ENCODE measurements at places on chromosomes 7 and 10. TPM values are rescaled to one million over a fixed set of nuclear protein-coding genes. Genes with fewer than 3 reads are reported as not detected.

DNA sequence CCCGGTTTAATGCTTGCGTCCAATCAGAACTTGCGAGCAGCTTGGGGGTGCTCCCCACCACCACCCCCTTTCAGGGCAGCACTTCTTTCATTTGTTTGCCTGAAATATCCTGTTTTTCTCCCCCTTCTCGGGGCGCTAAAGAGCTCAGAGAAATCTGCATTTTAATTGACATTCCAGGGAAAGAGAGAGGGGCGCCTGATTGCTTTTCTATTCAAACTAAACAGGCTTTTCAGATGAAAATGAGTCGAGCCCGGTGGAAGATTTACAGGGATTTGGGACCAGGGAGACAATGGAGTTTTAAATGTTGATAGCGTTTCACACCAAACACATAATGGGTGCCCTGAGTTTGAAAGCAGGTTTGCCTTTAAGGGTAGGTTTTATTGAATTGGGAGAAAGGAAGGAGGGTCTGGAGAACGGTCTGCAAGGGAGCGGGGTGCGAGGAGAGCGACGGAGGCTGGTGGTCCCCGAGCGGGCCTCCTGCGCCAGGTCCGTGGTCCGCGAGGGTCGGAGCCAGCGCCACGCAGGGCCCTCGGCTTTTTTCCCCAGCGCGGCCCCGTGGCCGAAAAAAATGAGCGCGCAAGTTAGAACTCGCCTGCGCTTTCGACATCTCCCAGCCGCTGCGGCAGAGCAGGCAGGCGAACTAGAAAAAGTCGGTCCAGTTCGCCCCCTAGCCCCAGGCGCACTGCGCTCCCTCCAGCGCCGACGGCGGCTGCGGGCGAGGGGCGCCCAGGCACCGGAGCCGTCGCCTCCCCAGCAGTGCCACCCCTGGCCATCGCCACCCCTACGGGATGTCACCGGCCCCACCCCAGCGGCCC is 1.3 kb downstream of the FGFR2 start:
- H3K4me3 ChIP-seq = peak overlapping the region; percentile 62
- H3K4me1 ChIP-seq = no peaks in the 10 kb centered on the region
- peaks cover 2% of the 10 kb centered on the region for H3K36me3 ChIP-seq
- DNase-seq = peak; percentile 87
- no peaks in the 10 kb centered on the region for H3K27me3 ChIP-seq
- H3K27ac ChIP-seq = no peak overlapping the region

GRCh38 chr10:101139421-101139911 is 8.4 kb downstream of the TLX1 start:
- no peak overlapping the region for H3K4me3 ChIP-seq
- no peak for DNase-seq
- H3K36me3 ChIP-seq = no peaks in the 10 kb centered on the region
- no peaks in the 10 kb centered on the region for H3K27me3 ChIP-seq

DNA sequence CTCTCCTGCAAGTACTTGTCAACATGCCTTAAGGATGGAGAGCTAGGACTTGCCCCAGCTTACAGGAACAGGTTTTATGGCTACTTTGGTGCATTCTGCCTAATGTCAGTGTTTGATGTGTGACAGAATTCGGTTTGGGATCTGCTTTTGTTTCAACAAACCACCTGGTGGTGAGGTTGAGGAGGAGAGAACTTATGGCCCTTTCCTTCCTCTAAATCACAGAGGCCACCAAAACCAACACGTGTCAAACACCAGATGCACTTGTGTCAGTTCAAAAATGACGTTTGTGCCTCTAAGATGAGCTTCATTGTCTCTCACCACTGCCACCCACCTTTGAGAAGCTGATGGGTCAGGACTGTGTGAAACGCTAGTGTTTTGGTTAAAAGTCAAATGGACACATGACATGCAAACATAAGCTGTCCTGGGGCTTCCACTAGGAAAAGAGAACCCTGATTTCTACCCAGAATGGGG is 83.9 kb downstream of the OSBPL3 start:
- no peak for DNase-seq
- no peak overlapping the region for H3K4me3 ChIP-seq
- H3K27me3 ChIP-seq = no peaks in the 10 kb centered on the region
- no peak overlapping the region for H3K27ac ChIP-seq
- no peaks in the 10 kb centered on the region for H3K4me1 ChIP-seq

- H3K4me1 ChIP-seq = no peaks in the 10 kb centered on the region
- no peaks in the 10 kb centered on the region for H3K36me3 ChIP-seq
- H3K27me3 ChIP-seq = no peaks in the 10 kb centered on the region
- DNase-seq = no peak
- no peak overlapping the region for H3K4me3 ChIP-seq
These were observed 122.0 kb upstream of the LAMB4 start for GRCh38 chr7:108252177-108252576.

GRCh38 chr10:48701139-48701901 is 16.6 kb downstream of the WDFY4 start:
- no peaks in the 10 kb centered on the region for H3K36me3 ChIP-seq
- no peaks in the 10 kb centered on the region for H3K4me1 ChIP-seq
- no peak overlapping the region for H3K4me3 ChIP-seq
- no peak for DNase-seq
- H3K27ac ChIP-seq = no peak overlapping the region

- H3K27me3 ChIP-seq = no peaks in the 10 kb centered on the region
- H3K4me1 ChIP-seq = no peaks in the 10 kb centered on the region
- no peaks in the 10 kb centered on the region for H3K36me3 ChIP-seq
- no peak overlapping the region for H3K27ac ChIP-seq
- DNase-seq = no peak
These were observed 89.5 kb downstream of the VWDE start for GRCh38 chr7:12314199-12314598.

DKK1 gene
- 0.96 TPM for total RNA-seq

AQP1 gene
- 680 TPM for total RNA-seq

GIMAP7 gene
- total RNA-seq = 41.8 TPM

ADAM22 gene
- total RNA-seq = 8.4 TPM

VTI1A gene
- 37.4 TPM for total RNA-seq
